ENCODE measurements at places on chromosomes 3 and 15. TPM values are rescaled to one million over a fixed set of nuclear protein-coding genes. Genes with fewer than 3 reads are reported as not detected.

DNA sequence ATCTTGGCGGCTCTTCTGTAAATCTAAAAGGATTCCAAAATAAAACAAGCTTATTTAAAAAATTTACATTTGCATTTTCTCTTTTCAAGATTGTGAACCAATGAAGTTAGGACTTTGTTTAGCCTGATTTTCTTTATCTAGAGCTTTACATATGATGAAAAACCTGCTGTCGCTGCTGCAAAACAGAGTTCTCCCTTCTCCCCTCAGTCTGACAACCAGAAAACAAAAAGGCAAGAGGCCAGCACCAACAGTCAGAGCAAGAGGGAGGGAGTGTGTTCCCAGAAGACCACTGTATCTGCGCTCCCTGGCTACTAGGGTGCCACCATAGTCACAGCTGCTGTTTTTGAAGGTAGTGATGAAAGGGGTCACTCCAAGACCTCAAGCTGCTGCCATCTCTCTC lies 33.1 kb upstream of the NEO1 start:
- peak; percentile 38 for DNase-seq

CDCP1 gene
- 8.1 TPM for total RNA-seq

DNA sequence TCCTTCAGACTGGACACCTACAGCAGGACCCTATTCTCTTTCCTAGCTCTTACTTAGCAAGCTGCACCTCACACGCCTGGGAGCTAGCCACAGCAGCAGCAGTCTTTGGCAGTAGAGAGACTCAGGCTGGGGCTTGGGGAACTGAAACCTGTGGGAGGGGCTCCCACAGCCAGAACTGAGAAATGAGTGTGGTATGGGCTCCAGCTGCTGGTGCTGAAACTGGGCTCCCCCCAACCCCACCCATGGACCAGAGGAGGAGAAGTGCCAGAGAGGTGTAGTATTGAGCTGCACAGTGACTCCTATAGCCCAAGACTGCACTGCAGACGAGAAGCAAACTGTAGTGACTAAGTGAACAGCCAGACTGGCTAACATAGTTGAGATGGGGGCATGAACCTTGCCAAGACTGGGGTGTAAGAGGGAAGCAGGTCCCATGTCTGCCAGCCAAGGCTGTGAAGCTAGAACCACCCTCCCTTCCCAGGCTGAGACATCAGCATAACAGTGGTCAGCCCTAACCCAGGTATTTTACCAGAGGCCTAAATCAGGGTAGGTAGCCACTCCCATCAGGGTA lies 62.5 kb downstream of the MYO5A start:
- DNase-seq: peak; percentile 72

DNA sequence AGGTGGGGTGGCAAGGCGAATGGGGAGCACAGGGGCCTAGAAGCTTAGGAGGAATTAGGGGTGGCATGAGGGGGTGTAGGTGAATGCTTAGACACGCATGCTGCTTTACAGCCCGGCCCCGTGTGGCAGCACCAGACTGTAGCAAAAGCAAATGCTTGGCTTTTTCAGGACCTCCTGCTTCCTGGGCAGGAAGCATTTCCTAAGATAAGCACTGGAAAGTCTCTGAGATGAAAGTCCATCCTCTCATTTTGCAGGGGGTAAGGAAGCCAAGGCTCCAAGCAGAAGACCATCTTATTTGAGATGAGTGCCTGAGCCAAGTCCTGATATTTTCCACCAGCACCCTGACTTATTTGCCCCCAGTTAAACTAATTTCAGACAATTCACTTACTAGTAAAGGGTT lies 12.9 kb downstream of the SSUH2 start:
- DNase-seq: no peak

- DNase-seq: peak; percentile 42
These were observed 198.7 kb upstream of the LYSMD4 start for GRCh38 chr15:99931703-99932603.

- DNase-seq: no peak
These were observed 8.2 kb downstream of the PLOD2 start for GRCh38 chr3:146152834-146153233.

DNA sequence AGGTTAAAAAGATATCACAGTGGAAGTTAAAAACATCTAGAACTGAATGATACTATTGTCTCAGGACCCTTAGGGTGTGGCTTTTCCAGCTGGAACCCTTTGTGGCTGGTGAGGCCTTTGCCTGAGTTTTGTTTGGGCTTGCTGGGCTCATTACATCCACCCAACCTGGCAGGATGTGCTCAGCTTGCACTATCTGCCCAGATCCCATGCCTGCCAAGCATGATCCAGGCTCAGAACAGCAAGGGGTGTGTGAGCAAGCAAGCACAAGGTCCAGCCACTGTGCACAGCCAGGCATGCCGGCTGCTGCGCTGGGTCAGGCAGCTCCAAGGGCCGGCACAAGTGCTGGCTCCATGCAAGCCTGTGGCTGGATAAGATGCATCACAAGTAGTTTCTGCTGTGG lies 512.7 kb upstream of the CDIN1 start:
- no peak for DNase-seq

GRCh38 chr15:101384276-101384675 lies 89.2 kb upstream of the SNRPA1 start:
- DNase-seq: no peak

RARB gene
- 21.9 TPM for total RNA-seq

LSAMP gene
- total RNA-seq: 6.7 TPM

GRCh38 chr3:167978486-167978885 lies 117.2 kb downstream of the GOLIM4 start:
- no peak for DNase-seq

DNA sequence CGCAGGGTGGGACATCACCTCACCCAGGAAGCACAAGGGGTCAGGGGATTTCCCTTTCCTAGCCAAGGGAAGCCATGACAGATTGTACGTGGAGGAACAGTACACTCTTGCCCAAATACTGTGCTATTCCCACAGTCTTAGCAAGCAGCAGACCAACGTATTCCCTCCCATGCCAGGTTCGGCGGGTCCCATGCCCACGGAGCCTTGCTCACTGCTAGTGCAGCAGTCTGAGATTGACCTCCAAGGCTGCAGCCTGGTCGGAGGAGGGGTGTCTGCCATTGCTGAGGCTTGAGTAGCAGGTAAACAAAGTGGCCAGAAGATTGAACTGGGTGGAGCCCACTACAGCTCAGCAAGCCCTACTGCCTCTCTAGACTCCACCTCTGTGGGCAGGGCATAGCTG lies 39.0 kb downstream of the ALDH1A2 start:
- DNase-seq: no peak

BCL2A1 gene
- total RNA-seq: not detected

Data from endodermal cell (in vitro differentiated cells).